ENCODE measurements at places on chromosomes 5 and 9.

GRCh38 chr5:122156724-122157325, 27.5 kb downstream of the ZNF474 start:
- DNase-seq: no peak

GRCh38 chr5:50700706-50701105, 34.3 kb downstream of the PARP8 start:
- no peak for DNase-seq

GRCh38 chr9:72790989-72791388, 161.9 kb downstream of the ALDH1A1 start:
- no peak for DNase-seq

DNA sequence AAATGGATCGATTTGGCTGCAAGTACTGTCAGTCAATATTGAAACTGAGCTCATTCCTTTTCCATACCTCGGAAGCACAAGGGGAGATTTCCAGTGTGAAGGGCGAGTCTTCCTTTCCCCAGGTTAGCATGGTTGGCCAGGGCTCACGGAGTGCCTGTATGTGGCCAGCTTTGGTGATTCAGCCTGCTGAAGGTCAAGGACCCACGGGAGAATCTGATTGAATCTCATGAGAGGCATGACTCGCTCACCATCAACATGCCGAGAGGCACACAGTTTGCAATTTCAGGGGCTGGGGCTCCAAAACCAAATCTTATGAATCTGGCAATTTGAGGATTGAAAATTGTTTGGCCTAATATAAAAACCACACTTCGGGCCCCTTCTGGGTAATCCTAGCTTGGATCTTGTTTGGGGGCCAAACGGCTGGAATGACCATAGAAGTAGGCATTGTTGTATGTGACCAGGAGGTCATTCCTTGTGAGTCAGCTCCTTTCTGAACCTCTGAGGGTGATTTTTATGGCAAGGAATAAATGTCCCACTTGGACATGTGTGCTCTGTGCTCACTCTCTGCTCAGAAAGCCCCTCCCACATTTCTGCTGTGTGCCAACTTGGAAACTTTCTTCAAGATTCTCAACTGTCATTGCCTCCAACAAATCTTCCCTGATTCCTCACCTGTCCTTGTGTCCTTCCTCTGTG, 69.8 kb downstream of the DOCK2 start:
- DNase-seq: peak; percentile 13

GRCh38 chr5:89595056-89595455, 712.1 kb upstream of the MEF2C start:
- DNase-seq: no peak

GRCh38 chr5:155878991-155879575, 447.9 kb upstream of the SGCD start:
- no peak for DNase-seq

DNA sequence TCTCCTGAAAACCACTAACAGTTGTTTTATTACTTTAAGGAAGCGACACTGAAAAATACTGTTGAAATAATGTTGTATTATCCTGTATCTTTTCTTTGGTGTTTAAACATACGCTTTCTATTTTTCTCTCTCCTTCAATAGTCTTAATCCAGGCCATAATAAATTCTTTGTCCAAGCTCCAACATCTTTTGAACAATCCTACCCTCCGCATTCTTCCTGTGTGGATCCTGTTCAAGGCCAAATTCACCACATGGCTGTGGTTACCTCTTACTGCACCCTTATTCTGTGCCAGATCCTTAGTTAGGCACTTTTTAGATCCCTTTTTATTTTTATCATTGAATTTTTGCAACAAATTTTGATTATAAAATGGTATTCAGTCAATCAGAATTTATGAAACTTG, 1691.5 kb downstream of the MAT2B start:
- DNase-seq: no peak

GRCh38 chr9:99666571-99666970, 155.1 kb upstream of the NR4A3 start:
- no peak for DNase-seq

DNA sequence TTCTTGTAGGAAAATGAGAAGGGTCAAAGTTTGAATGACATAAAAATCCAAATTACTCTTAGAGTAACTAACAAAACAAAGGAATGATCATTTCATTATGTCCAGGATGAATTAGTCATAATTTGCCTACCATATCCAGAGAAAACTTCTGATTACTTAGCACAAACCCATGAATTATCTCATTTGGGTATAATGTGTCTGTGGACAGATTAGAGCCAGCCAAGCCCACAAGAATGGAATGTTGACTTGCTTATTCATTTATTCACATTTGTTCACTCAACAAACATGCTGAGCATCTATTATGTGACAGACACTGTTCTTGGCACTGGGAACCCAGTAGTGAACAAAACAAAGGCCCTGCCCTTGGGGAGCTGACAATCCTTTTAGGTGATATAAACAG, 87.4 kb downstream of the APBA1 start:
- no peak for DNase-seq

GRCh38 chr5:127572930-127573329, 55.5 kb downstream of the PRRC1 start:
- no peak for DNase-seq

DNA sequence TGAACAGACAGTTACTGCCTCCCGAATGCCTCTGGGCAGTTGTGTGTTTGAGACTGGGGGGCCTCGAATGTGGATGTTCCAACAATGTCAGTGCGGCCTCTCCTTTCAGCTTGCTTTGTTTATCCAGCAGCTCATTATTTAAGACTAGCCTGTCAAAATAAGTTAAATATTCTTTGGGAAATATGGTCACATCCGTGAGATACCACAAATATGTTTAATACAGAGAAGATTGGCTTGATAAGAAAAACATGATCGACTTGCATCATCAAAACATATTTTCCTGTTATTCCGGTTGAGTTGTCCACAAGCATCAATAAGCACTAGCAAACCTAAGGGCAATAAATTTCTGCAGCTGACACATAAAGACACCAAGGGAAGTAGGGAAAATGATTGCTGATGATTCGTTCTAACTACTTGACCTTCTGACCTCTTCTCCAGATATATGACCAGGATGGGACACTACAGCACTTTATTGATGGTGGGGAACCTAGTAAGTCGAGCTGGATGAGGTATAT, 66.5 kb downstream of the PRDM6 start:
- no peak for DNase-seq

- no peak for DNase-seq
Measured at GRCh38 chr5:126884269-126884819, 107.4 kb downstream of the LMNB1 start.

DNA sequence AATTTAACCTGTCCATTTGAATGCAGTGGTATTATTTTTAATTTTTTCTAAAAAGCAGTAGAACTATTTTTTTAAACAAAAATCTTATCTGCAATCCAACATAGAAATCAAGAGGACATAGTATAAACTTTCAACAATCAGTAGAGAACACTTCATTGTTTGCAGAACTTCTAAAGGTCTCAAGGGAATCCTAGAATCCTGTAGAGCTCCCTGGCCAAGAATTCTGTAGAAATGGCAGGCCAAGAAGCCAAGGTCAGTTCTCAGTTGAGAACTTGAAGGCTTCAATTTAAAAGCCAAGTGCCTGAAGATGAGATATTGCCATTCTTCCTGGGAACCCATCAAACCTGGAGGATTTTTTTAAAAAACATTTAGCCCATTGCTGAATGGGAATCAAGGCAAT, 199.2 kb upstream of the KLF4 start:
- no peak for DNase-seq

DNA sequence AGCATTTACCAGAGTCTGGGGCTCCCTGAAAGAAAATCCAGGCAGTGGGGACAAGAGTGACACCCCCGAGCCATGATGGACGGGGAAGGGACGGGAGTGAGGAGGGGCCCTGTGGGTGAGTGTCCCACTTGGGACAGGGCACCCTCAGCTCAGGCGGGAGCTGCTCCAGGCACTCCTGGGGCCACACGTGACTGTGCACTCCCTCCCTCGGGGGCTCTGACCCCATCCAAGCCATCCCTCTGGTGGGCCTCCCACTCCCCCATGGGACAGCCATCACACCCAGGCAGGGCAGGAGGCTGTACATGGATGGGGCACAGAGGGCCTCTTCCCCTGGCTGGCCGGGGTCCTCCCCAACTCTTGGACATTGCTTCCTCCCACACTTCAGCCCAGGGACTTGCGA, 3.0 kb upstream of the CARD9 start:
- DNase-seq: no peak

DNA sequence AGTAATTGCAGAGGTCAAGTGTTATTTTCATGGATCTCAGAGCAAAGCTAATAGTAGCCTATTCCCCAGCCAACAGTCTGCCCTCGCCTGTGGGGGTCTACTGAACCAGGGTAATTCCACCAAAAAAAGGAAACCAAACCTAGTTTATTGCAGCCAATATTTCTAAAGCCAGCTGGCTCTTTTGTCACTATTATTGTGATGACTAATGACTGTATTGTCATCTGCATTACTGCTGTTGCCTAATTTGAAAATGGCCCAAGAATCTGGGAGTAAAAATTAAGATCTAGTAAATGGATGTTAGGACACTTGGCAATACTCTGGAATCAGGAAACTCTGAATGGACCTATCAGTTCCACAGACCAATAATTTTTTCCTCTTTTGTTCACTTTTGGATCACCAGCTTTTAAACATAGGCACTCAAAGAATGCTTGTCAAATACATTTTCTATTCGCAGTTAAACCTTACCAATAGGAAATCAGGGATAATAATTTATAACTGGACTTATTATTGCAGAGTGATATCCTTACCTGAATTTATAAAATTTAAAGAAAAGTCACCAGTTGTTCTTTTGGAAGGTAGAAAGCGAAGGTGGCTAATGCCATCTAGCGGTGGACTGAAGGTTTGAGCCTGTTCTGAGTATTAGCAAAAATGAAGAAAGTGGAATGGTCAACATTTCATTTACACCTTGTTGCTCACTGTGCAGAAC, 69.2 kb downstream of the SYK start:
- DNase-seq: peak; percentile 48

DNA sequence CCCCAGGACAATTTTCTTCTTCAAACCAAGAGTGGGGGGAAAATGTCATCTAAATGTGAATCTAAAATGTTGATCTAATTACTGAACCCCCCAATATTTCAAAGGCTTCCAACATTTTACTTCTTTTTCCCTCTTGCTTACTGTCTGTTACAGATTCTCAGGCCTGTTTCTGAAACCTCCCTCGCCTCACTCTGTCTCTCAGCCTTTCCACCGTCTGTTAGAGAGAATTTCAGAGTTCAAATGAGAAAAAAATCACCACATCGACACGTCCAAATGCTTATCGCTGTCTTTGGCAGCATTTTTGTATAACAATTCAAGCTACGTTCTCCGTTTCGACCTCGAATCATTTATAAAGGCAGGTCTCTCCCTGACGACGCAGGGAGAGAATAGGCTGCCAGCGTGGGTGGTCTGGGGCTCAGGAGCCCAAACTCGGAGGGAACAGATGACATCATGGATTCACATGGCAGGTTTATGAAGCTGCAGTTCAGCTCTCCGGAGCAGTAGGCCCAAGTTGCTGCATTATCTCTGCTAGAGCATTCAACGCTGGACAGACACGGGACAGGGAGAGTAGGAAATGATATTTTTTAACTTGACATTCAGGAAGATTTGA, 139.8 kb downstream of the GAS1 start:
- DNase-seq: no peak

GRCh38 chr9:123940721-123941523, 11.0 kb upstream of the DENND1A start:
- DNase-seq: no peak

DNA sequence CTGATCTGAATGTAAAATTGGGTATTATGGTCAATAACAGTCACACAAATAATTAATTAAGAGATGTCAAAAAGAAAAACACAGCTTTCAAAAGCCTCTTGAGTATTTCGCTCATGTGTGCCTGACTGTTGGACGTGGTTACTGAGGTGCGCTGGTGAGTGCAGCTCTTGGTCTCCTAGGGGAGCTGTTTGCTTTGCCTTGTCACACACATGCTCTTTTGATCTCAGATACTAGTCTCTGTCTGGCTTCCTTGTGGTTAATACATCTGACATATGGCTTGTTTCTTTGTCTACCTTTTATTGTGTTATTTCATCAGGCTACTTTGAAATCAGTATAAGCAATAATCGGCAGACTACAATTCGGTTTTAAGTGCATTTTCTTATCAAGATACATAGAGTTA, 51.5 kb downstream of the PCSK1 start:
- DNase-seq: no peak

- no peak for DNase-seq
Measured at GRCh38 chr5:157671592-157672330, 428 bp downstream of the C5orf52 start.

Data from stimulated activated naive CD8-positive, alpha-beta T cell treated with anti-CD3 and anti-CD28 coated beads, Interleukin-15, Interleukin-2, amounts not matched to agents 100 U/mL and 50 U/mL, for 24 hours (primary cell).